HT1080 (cell line): ENCODE measurements at places on chromosomes 5 and 9.

DNA sequence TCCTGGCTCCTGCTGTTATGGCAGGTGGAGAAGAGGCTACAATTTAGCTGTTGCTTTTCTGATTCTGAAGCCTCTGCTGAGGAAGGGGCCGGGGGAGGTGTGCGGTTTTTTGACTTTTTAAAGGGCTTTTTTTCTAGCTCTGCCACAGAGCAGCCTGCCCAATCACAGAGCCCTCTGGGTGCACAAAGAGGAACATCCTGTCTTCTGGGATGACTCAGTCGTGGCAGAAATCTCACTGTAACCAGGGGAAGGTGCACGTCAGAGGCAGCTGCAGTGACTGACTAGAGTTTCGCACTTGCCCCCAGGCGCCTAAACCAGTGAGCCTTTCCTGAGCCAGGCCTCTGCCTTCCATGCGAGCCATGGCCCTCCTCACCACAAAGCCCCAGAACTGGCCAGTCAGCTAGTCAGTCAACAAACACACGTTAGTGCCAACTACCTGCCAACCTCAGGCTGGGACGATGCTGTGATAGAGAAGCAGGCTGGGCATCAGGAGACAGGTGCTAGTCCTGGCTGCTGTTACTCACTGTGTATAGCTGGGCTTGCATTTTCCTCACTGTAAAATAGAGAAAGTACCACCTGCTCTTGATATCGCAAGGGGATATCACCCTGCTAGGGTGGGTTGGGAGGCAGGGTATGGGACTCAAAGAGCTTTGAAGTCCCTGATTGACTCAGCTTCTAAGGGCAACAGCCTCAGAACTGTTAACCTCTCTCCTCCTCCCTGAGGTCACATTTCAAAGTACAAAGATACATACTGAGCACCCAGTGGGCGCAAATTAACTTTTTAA is 2.2 kb downstream of the AKNA start:
- peak; percentile 91 for DNase-seq

DNA sequence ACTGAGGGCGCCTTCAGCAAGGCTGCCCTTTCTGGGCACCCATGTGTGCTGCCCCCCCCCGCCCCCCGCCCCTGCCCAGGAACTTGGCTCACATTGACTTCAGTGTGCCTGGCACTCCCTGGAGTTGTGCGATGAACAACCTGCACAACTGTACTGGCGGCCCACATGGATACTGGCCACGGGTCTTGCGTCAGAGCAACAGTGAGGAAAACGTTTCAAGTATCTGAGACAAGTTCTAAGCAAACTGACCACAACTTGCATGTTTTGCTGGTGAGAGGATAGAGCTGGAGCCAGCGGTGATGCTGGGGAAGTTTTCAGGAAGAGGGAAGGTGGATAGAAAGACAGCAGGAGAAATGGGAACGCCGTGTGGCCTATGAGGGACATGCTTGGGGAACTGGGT is 45.4 kb downstream of the HABP4 start:
- DNase-seq: peak; percentile 15

GRCh38 chr5:136028782-136029742 is at the start of gene TGFBI:
Gene TGFBI, plus strand, starts transcription at chr5:136028988. Its CDS starts 68 bp downstream, at chr5:136029056.
- DNase-seq: no peak

DNA sequence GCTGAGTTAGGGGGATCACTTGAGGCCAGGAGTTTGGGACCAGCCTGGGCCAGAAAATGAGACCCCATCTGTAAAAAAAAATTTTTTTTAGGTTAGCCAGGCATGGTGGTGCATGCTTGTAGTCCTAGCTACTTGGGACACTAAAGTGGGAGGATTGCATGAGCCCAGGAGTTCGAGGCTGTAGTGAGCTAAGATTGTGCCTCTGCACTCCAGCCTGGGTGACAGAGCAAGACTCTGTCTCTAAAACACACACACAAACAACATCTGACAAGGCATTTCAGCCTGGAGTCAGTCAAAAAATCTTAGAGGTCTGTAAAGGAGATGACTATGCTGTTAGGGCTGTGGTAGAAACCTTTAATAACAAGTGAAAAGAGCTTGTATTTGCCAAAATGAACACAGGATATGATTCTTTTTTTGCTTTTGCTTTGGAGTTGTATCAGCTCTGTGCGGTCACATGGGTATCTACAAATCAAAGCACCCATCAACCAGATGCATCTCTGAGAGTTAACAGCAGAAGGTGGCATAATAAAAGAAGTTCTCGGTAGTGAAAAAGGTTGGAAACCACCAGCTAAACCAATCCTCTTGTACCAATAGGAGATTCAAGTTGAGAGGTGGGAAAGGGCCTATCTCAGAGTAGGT is 3.6 kb upstream of the PSMD5 start:
- DNase-seq: no peak

DNA sequence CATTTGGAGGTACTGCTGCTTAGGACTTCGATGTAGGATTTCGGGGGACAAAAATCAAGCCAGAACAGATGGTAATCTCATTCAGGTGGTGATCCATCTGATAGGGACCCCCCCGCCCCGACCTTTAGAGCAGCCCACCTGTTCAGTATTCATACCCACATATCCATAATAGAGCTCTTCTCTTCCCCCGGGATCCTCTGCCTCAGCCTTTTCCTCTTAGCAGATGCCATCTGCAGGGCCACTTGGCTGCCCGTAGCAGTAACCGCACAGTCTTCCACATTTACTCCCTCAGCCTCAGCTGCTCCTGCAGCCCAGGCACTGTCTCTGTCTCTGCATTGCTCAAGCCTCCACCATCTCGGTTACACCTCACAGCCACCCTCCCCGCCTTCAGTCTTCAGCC is 65.8 kb upstream of the RARS1 start:
- no peak for DNase-seq

- peak; percentile 24 for DNase-seq
Observed at GRCh38 chr9:36443581-36443980, 43.5 kb upstream of the RNF38 start.

GRCh38 chr5:132677191-132677590 is 3.4 kb downstream of the IL4 start:
- DNase-seq: peak; percentile 93

DNA sequence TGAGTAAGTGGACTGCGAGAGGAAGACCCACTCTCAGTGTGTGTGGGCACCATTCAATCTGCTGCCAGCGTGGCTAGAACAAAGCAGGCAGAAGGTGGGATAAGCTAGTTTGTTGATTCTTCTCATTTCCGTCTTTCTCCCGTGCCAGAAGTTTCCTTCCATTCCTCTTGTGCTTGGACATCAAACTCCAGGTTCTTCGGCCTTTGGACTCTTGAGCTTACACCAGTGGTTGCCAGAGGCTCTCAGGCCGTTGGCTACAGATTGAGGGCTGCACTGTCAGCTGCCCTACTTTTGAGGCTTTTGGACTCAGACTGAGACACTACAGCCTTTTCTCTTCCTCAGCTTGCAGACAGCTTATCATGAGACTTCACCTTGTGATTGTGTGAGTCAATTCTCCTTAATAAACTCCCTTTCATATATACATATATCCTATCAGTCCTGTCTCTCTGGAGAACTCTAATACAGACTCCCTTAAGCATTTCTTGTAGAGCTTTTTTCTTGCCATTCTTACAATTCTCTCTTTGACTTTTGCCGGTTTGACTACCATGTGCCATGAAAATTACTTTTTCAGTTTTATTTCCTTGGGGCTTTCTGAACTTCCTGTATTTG is 494.9 kb downstream of the PRR16 start:
- DNase-seq: no peak

DNA sequence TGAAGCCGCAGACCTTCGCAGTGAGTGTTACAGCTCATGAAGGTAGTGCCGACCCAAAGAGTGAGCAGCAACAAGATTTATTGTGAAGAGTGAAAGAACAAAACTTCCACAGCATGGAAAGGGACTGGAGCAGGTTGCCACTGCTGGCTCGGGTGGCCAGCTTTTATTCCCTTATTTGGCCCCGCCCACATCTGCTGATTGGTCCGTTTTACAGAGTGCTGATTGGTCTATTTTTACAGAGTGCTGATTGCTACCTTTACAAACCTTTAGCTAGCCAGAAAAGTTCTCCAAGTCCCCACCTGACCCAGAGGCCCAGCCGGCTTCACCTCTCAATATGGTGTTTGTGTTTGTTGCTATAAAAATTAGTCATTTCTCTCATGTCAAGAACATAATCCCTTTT is 49.7 kb downstream of the RECK start:
- no peak for DNase-seq

DNA sequence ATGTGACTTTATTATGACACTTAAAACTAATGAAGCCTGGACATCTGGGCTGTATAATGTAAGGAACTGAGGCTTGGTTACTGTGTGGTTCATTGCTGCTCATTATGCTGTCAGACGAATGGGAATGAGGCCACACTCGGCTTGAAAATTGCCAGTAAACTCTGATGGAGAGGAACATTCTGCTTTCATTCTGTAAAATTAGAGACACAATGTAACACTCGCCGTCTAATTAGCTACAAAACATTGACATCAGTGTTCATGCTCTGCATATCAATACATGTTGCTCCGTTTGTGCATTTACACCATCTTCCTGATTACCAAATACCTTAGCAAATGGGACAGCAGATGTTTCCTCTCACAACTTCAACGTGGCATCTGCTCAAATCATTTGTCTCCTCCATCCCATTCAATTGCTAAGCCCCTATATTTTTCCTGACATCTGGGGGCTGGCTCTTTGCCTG is 133.0 kb downstream of the SLC28A3 start:
- no peak for DNase-seq

- no peak for DNase-seq
Observed at GRCh38 chr9:69755205-69755604, 4.6 kb downstream of the PTAR1 start.

- peak; percentile 18 for DNase-seq
Observed at GRCh38 chr5:67453111-67453905, 256.7 kb upstream of the CD180 start.

DNA sequence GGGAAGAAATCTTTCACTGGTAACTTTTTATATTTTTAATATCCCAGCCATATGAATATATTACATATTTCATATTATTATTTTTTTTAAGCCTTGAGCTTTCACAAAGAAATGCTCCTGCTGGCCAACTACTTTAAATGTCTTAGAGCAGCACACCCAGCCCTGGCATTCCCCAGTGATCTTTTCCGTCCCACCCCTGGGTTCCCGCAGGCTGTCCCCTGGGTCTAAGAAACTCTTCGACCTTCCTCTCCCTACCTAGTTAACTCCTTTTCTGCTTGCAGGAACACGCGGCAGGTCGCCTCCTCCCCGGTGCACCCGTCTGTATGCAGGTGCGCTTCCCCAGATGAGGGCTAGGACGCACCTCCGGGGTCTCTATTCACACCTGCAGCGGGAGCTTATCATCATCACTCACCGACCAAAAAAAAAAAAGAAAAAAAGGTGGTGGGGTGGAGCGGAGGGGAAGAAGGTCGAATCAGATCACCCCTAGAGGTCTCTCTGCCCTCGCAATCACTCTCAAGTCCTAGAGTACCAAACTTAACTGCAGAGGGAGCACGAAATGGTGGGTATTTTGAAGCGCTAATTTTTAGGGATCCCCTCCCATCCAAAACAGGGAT is 696 bp downstream of the ZFP62 start:
- DNase-seq: peak; percentile 67

DNA sequence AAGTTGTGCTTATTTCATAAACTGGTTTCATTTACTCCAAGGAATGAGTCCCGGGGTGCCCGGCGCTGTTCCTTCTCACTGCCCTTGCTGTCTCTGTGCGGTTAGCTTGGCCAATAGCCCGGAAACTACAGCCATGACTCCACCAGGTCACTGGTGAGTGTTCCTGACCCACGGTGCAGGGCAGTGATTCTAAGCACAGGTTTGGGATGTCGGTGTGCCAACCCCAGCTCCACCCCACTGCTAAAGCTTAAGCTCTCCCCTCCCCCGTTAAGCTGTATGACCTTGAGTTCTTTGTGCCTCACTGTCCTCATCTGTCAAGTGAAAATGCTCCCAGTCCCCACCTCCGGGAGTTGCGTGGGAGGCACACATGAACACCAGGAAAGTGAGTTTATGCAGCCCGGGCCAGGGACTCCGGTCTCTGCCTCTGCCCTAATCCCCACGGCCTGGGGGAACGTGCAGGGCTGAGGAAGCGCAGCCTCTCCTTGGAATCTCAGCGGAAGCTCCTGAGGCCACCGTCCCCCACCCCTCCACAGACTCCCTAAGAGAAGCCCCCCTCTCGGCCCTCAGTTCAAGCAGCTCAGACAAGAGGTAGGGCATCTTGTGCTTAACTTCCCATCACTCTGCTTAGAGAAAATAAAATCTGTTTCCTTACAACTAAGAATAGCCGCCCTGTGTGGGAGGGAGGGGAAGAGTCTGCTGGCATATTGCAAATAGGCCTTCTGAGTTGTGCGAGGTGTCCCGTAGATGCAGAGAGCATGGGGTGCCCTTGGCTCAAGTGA is 92.0 kb upstream of the RAI14 start:
- peak; percentile 76 for DNase-seq

DNA sequence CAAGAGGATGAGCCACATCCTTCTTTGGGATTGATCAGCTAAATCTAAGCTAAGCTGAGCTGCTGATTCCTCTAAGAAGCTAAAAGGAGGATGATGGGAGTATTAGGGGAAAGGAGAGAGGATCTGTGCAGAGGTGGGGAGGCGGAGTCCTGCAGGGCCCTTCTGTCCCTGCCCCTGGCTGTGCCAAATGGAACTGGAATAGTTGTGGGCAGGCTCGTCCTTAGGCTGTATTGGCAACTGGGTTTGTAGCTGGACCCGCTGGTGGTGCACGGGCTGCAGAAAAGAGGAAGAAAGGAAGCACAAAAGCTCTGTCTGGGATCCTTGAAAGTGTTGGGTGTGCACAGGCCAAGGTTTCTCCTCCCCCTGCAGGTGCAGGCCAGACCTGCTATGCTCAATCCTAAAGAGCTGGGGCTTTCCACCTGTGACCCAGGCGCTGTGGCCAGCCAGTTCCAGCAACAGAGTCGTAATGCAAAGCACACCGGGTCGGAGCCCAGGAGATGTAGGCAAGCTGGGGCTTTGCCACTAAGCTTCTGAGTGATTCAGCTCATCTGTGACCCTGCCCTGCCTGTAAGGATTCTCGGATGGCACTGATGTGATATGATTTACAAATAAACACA is 9.8 kb downstream of the CLTB start:
- DNase-seq: no peak

- DNase-seq: peak; percentile 15
Observed at GRCh38 chr5:95251185-95251584, 33.7 kb downstream of the MCTP1 start.

- no peak for DNase-seq
Observed at GRCh38 chr9:78365748-78366697, 69.1 kb downstream of the PSAT1 start.
